ENCODE measurements at places on chromosomes 12 and 14.
A peak's percentile ranks its signal among the peaks of the same experiment; 100 is the strongest.

DNA sequence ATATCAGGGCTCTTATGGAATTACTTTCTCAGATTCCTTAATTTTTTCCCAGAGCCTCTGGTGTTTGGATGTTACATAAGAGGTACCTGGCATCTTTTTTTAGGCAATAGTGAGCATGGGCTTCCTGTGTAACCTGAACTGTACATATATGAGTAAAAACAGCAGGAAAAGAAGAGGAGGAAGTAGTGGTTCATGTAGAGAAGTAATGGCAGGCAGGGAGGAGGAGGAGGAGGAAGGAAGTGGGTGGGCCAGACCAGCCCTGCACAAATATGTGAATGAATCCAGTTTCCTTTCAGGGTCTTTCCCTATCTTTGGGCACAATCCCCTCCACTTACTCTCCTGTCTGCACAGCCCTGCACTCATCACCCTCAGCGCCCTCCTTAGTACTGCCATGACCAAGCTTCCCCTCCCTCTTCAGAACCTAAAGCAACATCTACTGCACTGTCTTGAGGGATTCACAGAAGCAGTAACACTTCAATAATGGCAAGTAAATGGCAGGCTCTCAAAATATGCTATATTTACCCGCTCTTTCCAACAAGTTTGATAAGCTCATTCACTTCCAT is 40.9 kb upstream of the GSG1 start:
- no peak for DNase-seq

DNA sequence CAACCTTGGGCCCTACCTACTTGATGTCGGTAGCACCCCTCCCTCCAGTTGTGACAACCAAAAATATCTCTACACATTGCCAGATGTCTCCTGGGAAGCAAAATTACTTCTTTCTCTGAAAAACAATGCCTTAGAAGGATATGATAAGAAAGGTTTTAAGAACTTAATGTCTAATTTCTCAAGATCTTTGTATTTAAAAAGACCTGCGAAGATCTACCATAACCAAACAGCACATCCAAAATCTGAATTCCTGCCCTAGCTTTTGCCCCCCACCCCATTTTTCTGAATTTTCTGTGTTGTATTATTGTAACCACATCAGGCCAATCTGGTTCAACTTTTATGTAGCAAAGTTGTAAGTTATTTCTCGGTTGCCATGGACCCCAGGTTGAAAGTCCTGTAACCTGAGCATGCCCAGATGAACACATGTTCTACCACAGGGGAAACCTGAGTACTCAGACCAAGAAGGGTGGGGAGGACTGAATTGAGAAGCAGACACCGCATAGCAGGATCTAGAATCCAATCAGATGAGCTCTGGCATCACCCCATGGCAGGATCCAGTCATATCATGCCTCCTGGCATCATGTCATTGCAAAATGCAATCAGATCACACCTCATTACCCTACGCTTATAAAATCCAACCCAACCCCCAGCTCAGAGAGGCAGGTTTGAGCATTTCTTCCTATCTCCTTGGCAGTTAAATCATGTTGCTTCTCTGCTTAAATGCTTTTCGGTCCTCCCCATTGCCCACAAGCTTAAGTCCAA is 8.7 kb downstream of the TMEM253 start:
- DNase-seq: no peak

DNA sequence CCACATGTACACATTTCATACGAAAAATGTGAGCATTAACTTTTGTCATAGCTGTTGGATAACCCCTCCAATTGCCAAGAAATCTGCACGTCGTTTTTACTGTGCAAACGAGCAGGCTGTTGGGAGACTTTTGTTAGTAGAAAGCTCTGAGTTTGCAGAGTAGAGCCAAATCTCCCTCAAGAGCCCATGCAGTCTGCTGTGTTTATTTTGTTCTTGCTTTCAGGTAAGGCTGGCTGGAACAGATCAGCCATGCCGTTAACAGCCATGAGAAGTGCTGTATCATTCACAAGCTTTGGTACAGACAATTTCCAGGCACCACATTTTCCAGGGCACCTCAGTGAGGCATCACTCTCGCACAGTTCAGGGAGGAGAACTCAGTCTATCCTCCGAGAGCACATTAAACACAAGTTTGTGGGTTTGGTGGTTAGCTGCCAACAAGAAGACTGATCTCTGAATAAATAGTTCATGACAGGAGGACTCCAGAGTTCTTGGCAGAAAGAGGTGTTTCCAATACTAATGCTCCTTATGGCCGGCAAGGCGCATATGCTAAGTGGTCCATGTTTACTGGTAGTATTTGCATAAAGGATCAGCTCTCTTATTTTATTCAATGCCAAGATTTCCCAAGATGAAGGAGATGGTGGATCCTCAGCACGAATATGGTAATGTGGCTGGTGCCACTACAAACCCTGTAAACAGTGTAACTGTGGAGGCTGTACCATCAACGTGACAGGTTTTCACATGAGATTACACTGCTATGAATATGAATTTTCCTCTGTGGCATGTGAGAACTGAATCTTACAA is 30.3 kb upstream of the PELI2 start:
- DNase-seq: no peak

GRCh38 chr14:62557416-62557815 is 487.8 kb downstream of the KCNH5 start:
- no peak for DNase-seq

- DNase-seq: no peak
These were observed 5.6 kb downstream of the TRMT61A start for GRCh38 chr14:103534576-103535061.

- DNase-seq: no peak
These were observed 1208.8 kb downstream of the VRK1 start for GRCh38 chr14:98006008-98006407.

DNA sequence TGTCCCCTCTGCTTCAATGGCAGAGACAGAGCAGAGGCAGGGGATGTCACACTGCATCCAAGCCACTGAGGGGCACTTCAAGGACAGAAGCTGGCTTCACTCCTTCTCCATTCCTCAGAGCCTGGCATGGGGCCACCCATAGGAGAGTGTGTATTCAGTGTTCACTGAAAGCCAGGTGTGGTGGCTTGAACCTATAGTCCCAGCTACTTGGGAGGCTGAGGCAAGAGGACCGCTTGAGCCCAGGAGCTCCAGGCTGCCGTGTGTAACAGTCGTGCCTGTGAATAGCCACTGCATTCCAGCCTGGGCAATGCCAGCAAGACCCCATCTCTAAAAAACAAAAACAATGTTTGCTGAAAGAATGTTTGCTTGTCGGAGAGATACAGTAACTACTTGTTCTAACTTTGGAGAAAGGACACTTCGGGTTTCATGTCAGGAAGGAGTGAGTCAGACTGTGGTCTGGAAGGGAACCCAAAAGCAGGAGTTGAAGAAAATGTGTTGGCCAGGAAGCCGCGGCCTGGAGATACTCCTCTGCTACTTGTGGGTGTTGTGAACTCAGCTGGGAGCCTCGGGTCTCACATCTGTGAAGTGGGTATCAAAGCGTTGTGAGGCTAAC is 43.4 kb downstream of the ELK3 start:
- DNase-seq: peak; percentile 58
